Daoy (cell line): ENCODE measurements at places on chromosomes 12 and 14.

DNA sequence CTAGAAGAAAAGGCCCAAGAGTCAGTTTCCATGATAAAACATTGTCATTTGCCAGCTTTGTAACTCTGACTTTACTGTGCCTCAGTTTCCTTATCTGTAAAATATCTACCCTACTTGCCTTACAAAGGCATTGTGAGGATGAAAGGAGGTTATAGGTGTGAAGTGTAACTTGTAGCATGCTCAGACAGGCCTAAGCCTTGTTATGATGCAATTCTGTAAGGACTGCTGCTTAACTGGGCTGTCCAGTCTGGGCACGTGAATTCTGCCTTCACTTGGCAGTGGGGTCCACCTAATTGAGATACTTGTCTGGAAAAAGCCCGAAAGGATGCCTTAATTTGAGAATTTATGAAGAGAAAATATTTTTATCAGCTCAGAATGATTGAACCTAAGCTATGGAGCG is 114.5 kb upstream of the DYRK2 start:
- DNase-seq, result no peak

GRCh38 chr12:68481181-68481941 is 129.3 kb upstream of the RAP1B start:
- no peak for DNase-seq

DNA sequence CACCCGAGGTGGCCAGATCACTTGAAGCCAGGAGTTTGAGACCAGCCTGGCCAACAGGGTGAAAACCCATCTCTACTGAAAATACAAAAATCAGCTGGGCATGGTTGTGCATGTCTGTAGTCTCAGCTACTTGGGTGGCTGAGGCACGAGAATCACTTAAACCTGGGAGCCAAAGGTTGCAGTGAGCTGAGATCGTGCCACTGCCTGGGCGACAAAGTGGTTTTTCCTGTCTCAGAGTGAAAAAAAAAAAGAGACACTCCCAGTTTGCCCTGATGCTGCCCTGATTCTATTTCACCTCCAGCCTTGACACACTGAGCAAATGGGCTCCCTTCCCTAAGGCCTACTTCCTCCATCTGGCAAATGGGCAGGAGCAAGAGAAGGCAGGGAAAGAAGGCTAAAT is 28.5 kb upstream of the PLEK2 start:
- DNase-seq, result no peak

GRCh38 chr12:66541426-66541825 is 137.4 kb downstream of the GRIP1 start:
- no peak for DNase-seq

DNA sequence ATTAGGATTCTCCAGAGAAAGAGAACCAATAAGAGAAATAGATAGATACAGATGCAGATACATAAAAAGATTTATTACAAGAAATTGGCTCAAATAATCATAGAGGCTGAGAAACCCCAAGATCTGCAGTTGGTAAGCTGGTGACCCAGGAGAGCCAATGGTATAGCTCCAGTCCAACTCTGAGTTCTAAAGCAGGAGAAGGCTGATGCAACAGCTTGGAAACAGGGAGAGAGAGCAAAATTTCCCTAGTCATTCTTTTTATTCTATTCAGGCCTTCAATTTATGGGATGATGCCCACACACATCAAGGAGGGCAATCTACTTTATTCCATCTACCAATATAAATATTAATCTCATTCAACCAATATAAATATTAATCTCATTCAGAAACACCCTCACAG is 218.2 kb downstream of the PRKD1 start:
- no peak for DNase-seq

- no peak for DNase-seq
These were observed 3.6 kb upstream of the RPS26 start for GRCh38 chr12:56038022-56038655.

GRCh38 chr14:36478782-36479181 is 41.2 kb downstream of the NKX2-1 start:
- peak; percentile 87 for DNase-seq

GRCh38 chr12:55797068-55797467 is 20.5 kb downstream of the SARNP start:
- peak; percentile 8 for DNase-seq

DNA sequence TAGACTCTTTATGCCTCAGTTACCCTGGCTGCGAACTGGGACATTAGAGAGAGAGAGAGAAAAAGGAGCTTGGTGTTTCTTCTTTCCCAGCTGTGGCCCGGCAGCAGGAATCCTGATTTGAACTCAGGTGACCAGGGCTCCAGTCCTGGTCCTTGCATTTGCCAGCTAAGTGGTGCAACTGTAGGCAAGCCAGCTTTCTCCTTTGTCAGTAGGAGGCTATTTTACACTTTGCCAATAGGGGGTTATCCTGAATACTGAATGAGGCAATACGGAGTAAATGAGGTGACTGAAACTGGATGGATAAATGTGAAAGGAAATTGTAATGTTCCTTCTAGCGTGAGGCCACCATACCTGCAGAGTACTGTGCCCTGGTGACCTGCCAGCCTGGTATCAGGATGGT is 27.8 kb downstream of the KCNA5 start:
- no peak for DNase-seq
